ENCODE measurements at places on chromosomes 5 and 9.

GRCh38 chr5:100890461-100891008, 12.5 kb downstream of the ST8SIA4 start:
- DNase-seq, result no peak

GRCh38 chr9:19229595-19230354, 718 bp upstream of the DENND4C start:
- no peak for DNase-seq

DNA sequence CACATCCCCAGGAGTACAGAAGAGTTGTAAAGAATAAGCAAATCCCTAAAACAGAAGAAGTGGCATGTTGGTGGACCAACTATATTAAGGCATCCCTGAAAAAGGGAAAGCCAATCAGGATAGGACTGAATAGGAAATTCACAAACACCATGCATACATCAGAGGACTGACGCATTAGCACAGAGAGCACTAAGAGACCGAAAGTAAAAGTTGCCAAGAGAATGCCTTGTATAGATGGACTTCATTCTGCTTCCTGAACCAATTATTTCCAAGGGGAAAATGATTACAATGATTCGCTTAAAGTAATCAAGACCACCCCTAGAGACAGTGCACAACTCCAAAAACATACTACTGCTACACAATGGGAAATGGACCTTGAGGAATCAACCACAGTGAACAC, 33.5 kb downstream of the SHC3 start:
- DNase-seq, result no peak

- DNase-seq, result no peak
These were observed 3.1 kb upstream of the VAV2 start for GRCh38 chr9:133995012-133995896.

GRCh38 chr9:98228392-98229089, 26.9 kb downstream of the TBC1D2 start:
- no peak for DNase-seq

- DNase-seq, result no peak
These were observed 35.6 kb upstream of the ATP6V1G1 start for GRCh38 chr9:114551750-114552685.

DNA sequence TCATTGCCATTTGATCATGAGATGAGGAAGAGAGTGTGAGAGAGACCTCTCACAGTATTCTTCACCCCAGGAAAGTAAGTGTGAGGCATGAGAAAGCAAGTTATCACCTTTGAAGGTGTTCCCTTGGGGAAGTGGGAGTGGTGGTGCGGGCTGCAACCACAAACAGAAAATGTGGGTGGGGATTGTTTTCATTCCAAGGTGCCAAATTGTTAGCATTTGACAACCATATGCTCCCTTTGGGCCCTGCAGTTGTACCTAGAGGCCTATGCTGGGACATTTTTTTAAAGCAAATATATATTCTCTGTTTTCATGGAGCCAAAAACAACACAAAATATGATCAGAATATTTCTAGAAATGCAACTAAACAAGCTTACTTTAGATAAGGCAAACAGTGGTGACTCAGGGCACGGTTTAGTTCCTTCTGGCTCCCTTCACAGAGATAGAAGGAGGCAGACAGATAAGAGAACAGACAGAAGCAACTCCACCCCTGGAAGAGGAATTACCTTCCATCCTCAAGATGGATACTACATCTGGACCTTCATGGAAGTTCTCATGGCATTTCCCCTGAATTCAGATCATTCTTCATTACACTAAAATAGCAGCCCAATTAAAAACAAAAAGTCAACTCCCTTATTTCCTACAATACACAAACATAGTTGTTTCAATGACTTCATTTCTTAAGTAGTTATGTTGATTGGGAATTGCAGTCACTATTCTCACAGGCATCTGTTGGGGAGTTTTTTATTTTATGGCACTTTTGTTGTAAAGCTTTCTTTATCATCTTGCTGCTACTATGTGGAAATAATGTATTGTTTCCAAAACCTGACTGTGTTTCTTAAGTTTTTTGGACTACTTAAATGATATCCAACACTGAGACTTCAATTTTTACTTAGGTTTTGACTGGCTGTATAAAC, 416.6 kb downstream of the PLK2 start:
- no peak for DNase-seq
